HFF-Myc (cell line): ENCODE measurements at places on chromosomes 1 and 21.
A peak's percentile ranks its signal among the peaks of the same experiment; 100 is the strongest.

DNA sequence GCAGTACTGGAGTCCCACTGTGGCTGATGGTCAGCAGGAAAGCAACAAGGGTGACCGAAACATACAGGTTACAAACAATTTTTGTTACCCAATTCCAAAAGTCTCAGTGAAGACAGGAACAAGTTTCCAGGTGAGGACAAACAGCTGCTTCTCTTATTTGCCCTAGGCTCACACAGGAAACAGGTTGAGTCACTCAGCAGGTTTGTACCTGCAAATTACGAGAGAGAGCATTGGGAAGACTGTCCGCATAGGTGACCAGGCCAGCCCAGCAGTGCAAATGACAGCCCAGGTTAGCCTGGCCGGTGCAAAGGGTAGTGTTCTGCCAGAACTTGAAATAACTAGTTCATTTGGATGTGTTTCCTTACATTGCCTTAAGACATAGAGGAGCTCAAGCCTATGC, 40.0 kb upstream of the DSCAM start:
- DNase-seq, result no peak

DNA sequence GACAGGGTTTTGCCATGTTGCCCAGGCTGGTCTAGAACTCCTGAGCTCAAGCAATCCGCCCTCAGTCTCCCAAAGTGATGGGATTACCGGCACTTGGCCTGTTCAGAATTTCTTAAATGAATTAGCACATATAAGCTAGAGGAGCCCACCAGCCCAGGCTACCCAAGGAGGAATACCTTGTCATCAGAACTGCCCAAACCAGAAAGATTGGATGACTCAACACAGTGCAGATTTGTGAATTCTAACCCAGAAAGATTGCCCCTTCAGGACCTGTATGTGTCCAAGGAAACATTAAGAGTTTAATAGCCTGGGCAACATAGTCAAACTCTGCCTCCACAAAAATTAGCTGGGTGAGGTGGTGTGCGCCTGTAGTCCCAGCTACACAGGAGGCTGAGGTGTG, 14.0 kb upstream of the LIN9 start:
- no peak for DNase-seq

GRCh38 chr1:1305300-1306069, 2.2 kb downstream of the ACAP3 start:
- DNase-seq, result peak; percentile 48

GRCh38 chr1:197399755-197400521, 131.9 kb downstream of the CRB1 start:
- peak; percentile 21 for DNase-seq

GRCh38 chr1:58781541-58782177, 2.2 kb downstream of the JUN start:
- no peak for DNase-seq

- DNase-seq, result no peak
These were observed 19.2 kb upstream of the KCNE2 start for GRCh38 chr21:34344584-34344983.

DNA sequence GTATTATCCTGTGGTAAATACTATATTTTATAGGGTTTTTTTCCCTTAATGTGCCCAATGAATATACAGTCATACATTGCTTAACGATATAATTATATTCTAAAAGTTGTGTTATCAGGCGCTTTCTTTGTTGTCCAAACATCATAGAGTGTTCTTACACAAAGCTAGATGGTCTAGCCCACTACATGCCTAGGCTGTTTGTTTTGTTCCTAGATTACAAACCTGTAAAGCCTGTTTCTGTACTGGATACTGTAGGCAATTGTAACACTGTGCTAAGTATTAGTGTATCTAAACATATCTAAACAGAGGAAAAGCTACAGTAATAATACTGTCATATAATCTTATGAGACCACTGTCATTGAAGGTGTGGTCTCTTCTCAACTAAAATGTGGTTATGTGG, 242.6 kb upstream of the C1orf105 start:
- DNase-seq, result no peak

DNA sequence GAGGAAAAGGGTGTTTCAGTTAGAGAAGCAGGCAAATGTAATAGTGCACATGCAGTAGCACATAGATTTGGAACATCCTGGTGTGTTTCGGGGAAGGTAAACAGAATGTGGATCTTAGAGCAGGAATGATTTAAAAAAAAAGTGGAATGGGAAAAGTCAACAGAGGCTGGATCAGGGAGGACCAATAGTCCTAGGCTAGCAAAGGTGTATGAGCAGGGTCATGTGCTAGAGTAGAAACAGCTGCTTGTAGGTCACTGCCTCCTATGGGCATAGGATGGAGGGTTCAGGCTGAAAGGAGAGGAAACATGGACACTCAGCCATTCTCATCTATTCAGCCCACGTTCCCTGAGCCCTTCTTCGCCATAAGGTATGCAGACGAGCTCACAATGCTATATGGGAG, 3.7 kb upstream of the KPNA6 start:
- no peak for DNase-seq

GRCh38 chr1:33985656-33986055, 121.8 kb downstream of the HMGB4 start:
- no peak for DNase-seq

DNA sequence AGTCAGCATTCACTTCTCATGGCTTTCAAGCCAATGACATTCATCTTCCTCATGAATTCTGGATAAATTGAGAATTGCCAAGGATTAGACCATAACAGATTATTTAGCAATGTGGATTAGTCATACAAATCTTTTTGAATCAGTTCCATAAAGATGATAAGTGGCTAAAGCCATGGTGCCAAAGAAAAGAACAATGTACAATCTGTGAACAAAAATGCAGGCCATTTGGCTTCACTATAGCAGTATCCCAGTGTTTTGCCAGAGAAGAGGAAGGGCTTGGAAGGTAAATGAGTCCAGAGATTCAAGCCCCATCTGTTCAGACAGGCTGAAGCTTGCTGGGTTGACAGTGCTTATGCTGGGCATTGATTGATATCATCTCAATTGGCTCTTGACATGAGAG, 376.4 kb upstream of the LRRC7 start:
- no peak for DNase-seq

DNA sequence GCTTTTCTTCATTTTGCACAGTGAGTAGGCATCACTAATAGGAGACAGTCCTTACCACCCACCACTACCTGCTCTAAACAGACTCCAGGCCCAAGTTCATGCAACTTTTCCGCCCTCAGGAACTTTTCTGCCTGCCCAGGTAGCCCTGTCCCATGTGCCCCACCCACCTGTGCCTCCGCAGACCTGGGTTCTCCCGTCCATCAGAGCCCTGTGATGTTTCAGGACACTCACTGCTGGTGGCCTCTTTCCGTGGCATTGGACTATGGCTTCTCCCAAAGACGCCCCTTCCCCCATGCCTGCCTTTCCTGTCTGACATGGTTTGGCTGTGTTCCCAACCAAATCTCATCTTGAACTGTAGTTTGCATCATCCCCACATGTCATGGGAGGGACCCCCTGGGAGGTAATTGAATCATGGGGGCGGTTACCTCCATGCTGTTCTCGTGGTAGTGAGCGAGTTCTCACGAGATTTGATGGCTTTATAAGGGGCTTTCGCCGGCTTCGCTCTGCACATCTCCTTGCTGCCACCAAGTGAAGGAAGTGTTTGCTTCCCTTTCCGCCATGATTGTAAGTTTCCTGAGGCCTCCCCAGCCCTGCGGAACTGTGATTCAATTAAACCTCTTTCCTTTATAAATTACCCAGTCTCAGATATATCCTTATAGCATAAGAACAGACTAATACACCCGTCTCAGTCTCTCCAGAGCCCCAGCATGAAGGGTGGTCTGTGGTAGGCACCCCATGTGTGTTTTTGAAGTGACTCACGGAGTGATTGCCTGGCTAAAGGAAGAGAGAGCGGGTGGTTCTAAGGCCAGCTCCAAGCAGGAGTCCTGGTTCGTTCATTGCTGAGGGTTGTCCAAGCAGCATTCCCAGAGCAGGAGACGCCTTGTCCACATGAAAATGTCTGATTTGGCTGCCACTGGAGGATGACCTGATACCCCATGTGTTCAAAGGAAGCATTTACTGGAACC, 86.0 kb upstream of the ZBTB40 start:
- DNase-seq, result no peak

DNA sequence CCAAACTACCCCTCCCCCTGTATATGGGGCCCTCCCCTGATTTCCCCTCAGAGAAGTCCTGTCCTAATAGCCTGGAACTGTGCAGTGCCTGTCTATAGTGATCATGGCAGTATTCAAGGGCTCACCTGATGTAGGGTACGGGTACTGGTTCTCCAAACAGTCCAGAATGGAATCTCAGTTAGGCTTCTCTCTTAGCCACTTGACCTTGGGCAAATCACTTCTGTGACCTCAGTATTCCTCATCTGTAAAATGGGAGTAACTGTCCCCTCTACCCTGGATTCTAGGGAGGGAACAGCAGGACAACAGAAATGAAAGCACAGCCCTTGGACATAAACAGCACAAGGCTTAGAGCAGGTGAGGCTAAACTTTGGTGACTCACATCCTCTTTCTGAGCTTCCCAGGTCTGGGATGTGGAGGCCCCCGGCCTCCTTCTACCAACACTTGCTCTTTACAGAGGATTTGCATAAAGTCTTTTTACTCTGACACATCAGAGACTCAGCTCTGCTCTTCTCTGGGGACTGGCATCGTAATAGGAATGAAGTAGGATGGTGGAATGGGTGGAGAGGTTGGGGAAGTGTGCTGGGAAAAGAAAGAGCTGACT, 20.0 kb upstream of the PDZK1IP1 start:
- DNase-seq, result no peak

DNA sequence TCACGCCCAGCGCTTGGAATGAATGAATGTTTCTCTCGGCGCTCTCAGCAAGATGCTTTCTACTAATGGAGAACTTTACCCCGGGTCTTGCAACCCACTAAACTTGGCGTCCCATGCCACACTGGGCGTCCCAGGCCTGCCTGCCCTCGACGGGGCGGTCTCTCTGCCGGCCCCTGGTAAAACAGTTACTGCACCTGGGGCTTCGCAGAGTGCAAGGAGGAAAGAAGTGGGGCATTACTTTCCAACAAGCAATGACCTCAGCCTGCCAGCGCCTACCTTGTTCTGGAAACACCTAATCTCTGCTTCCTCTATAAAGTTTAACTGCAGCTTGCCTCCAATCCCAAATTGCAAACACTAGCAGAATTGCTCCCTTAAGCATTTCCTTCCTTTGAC, 27.8 kb upstream of the NFIA start:
- DNase-seq, result no peak

GRCh38 chr1:38334930-38335592, 288.5 kb upstream of the POU3F1 start:
- no peak for DNase-seq
